ENCODE measurements at places on chromosomes 16 and 17.

- no peak for DNase-seq
Observed at GRCh38 chr17:50710650-50711049, 2.9 kb upstream of the ANKRD40 start.

GRCh38 chr17:36674278-36674650 is 72.9 kb downstream of the MRM1 start:
- DNase-seq = peak; percentile 27

GRCh38 chr17:76740329-76741118 is 2.6 kb downstream of the MFSD11 start:
- DNase-seq = no peak

- DNase-seq = peak; percentile 41
Observed at GRCh38 chr17:49230636-49231562, at the start of gene PHOSPHO1. Gene PHOSPHO1, minus strand, starts transcription at chr17:49230787. Its CDS starts 4,096 bp downstream, at chr17:49226691.

DNA sequence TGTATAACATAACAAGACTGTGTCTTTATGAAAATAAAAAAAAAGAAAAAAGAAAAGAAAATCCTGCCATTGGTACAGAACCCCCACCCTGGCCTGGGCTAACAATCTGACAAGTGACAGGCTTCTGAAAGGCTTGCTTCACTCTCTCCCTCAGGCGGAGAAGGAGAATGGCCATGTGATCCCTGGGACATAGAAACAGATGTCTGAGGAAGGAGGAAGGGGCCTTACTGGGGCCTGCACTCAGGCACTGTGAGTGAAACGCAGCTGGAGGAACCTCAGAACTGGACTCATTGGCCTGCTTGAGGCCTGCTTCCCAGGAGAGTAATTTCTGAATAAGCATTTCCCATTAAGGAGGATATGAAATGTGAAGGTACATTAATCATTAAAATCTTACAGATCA is 17.5 kb downstream of the MAP3K14 start:
- DNase-seq = no peak

GRCh38 chr17:71023249-71024030 is 854.1 kb downstream of the KCNJ2 start:
- no peak for DNase-seq

- no peak for DNase-seq
Observed at GRCh38 chr17:68102318-68102758, 66.8 kb downstream of the KPNA2 start.

- no peak for DNase-seq
Observed at GRCh38 chr16:11788914-11789313, 8.1 kb downstream of the ZC3H7A start.

DNA sequence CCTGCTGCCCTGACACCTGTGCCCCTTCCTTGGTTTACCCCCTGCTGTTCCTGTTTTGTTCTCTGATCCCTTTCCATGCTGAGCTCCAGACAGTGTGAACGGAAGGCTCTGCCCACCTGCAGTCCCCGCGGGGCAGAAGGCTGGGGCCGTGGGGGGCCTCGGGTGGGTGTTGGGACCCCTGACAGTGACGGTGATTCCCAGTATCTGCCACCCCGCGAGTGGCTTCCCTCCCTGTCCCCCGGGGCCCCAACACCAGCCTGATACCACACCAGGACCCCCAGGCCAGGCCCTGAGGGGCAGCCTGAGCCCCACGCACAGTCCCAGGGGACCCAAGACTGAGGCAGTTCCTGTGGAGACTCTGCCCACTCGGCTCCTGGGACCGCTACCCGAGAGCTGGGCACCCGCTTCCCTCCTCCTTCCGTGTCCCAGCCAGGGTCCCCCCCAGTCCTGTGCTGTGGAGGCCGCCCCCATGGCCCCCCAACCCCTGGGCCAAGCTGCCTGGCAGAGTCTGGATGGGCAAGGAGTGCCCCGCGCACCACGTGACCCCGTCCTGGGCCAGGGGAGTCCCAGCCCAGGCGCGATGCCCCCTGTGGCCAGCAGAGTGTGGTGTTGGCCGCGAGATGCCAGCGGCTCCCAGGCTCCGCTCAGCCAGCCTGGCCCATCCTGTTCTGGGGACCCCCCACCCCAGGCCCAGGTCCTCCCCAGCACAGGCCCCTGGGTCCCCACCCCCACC is 10.0 kb upstream of the C1QTNF8 start:
- no peak for DNase-seq

DNA sequence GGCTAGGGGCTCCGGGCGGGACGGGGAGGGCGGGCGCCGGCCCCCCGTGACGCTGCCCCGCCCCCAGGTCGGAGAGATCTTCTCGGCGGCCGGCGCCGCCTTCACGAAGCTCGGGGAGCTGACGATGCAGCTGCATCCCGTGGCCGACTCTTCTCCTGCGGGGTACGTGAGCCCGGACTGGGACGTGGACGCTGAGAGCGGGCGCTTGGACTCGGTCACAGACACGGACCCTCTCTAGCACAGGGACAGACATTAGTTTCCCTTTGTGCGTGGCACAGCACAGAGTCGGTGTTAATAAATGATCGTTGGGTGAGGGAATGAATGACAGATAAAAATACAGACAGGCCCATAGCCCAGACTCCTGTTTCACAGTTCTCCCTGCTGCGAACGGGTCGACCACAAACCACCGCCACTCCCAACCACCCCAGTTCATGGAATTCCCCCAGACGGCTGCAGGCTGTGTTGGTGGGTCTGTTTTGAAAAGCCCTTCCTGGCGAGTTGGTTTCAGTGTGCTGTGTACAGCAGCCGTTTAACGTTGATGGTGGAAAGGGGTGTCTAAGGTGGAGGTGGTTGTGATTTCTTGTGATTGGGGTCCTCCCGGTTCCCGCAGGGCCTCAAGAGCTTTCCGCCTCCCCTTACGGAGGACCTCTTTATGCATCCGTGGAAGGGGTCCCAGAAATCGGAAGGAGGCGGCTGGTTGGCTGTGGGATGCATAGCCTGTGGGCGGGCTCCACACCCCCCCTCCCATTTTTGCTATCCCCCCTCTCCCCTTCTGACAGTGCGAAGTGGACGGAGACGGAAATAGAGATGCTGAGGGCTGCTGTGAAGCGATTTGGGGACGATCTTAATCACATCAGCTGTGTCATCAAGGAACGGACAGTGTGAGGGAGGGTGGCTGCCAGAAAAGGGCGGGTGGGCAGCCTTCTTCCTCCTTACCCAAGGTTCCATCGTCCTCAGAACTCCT is 2.9 kb downstream of the RNASEK start:
- DNase-seq = peak; percentile 32

- DNase-seq = no peak
Observed at GRCh38 chr17:66557200-66557599, 254.8 kb downstream of the PRKCA start.
